Stimulated activated CD4-positive, alpha-beta T cell treated with anti-CD3 and anti-CD28 coated beads, TNF-alpha, amount 100 ng/mL, for 24 hours (primary cell): ENCODE measurements at places on chromosomes 1 and 21.

GRCh38 chr1:108829498-108829916 is 27.4 kb downstream of the AKNAD1 start:
- no peak for DNase-seq

DNA sequence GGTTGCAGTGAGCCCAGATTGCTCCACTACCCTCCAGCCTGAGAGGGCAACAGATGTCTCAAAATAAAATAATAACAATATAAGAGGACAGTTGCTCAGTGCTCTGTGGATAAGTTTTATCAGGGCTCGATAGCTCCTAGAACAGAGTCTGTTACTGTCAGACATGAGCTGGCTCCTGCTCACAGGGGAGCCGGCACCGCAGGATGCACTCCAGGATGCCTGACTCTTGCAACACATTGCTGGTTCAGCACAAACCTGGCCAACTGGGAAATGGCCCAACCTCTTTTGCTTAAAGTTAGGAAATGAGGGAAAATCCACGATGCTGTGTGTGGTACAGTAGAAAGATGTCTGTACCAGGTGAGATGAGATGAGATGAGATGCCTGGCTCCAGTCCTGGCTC is 5.8 kb upstream of the CTSE start:
- no peak for DNase-seq

GRCh38 chr1:19405195-19405760 is 80.1 kb downstream of the CAPZB start:
- DNase-seq, result no peak

DNA sequence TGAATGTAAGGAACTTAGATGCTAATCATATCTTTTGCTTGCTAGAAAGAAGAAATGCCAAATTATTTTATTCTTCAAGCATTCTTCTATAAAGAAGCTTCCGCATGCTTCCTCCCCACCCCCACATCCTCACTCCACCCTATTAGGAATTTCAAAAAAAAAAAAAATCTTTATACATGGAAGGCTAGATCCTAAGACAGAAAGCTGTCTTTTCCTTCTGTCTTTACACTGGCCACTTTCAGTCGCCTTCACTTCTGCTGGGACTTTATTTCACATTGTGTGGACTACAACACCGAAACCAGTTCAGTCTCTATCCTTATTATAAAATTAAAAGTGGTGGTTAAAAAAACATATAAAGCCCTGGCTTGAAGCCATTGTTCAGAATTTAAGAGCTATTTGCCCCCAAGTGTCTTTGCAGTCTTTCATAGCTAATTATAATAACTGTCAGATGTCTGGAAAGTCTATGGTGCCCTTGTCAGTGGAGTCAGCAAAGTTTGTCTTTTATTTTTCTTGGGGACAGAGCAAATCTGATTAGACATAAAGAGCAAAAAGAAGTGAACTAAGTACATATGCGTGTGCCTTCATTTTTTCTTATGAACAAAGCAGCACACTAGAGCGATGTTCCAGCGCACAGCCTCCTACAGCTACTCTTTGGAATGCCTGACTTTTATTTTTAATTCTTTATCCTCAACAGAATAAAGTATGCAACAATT is 297.7 kb downstream of the PTPRC start:
- DNase-seq, result no peak

DNA sequence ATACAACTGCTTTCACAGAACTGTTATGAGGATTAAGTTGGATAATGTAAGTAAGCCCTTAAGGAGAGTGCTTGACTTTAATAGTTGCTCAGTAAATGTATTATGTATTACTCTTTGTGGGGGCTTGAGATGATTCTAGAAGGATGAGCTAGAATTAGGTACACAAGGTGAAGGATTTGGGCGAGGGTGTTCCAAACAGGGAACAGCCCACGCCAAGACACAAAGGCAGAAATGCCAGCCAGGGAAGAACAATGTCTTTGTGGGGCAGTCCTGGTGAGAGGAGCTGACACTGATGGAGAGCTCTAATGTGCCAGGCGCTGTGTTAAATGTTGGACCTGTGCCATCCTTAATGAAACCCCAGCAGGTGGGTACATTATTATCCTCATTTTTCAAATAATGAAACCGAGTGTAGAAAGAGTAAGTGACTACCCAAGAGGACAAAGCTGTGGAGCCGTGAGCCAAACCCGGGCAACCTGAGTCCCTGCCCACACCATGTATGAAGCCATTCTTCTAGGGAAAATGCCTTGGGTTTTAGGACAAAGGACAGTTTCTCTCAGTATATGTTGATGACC is 362.4 kb downstream of the HHAT start:
- no peak for DNase-seq

DNA sequence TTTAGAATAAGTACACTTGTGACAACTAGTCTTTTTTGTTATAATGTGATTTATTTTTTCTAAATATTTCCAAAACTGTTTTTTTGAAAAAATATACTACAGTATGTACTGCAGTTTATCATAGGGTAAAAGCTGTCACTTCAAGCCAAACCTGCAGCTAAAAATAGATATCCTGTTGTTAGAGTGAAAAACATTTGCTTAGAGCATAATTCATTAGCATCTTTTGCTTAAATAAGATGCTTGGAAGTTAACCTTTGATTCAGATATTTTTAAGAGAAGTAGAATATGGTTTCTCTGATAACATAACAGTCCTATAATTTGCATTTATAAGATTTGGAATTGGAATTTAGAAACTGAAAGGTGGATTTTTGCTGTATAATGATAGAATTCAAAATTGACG is 21.5 kb downstream of the PRKACB start:
- DNase-seq, result no peak

DNA sequence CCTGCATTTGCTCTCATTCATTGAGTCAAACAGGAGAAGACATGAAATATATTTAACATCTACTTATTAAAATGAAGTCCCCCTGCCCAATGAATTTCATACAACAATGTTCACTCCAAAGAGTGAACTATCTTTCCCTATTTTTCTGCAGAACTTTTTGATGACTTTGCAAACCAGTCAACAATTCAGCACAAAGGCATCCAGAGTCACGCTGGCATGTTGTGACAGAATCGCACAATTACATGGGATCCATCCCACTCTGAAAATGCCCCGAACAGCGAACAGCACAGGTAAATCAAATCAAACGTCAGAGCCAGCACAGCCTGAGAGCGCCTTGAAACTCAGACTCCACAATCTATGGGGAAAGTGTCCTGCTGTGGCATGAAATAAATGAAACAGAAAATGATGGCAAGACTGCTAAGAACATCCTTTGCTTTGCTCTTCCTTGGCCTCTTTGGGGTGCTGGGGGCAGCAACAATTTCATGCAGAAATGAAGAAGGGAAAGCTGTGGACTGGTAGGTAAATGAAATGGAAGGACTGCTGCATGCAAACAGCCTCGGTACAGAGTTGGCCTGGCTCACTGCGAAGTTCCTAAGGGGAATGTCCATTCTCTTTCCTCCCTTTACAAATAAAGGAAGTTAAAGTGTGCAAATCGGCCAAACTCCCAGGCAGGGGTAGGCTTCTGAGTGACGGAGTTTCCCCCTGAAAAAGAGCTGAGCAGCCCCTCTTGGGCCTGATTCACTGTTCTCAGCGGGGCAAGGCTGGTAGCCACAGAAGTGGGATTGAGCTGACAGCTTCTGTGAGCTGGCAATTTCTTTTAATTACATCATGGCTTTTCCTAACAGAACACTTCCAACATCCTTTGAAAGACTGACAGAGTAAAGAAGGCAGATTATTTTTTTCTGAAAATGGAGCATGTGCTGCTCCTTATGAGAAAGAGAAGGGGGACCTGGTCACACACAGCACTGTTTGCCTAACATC is at the start of gene DNASE2B:
DNASE2B (plus strand) TSS at position 310 of the 981 bp plus-strand sequence; CDS start at position 391, 81 bp downstream.
- DNase-seq, result no peak

GRCh38 chr1:177966199-177966598 is 3.7 kb downstream of the SEC16B start:
- DNase-seq, result no peak

DNA sequence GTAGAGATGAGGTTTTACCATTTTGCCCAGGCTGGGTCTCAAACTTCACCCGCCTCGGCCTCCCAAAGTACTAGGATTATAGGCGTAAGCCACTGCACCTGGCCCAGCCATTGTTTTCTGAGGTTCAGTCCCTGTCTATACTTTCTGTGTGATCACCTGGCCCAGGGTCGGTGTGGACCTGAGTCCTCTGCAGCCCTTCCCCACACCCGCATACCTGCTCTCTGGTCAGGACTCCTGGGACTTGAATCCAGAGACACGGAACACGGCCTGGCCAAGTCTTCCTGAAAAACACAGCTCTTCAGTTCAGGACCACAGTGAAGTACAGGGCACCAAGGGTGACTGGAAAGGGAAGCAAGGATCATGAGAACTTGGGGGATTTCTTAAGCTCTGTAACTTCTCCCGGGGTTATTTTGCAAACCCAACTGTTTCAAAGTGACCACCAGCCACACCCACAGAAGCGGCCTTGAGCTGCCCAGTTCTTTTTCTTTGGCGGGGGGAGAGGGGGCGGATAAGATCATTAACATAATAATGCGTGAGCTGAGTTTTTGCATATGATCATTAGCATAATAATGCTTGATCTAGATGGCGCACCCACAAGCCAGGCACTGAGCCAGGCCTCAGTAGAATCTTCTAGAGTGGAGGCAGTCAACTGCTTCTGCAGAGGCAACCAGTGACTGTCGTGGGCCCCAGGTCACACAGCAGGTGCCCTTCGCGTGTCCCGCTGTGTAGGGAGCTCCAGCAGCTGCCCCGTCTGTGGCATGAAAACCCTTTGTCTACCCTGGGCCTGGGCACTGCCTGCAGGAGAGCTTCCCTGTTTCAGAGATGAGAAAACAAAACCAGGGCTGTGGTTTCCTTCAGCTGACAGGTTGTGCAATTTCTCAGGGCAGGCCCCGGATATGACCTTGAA is 1.7 kb upstream of the NADK start:
- no peak for DNase-seq

DNA sequence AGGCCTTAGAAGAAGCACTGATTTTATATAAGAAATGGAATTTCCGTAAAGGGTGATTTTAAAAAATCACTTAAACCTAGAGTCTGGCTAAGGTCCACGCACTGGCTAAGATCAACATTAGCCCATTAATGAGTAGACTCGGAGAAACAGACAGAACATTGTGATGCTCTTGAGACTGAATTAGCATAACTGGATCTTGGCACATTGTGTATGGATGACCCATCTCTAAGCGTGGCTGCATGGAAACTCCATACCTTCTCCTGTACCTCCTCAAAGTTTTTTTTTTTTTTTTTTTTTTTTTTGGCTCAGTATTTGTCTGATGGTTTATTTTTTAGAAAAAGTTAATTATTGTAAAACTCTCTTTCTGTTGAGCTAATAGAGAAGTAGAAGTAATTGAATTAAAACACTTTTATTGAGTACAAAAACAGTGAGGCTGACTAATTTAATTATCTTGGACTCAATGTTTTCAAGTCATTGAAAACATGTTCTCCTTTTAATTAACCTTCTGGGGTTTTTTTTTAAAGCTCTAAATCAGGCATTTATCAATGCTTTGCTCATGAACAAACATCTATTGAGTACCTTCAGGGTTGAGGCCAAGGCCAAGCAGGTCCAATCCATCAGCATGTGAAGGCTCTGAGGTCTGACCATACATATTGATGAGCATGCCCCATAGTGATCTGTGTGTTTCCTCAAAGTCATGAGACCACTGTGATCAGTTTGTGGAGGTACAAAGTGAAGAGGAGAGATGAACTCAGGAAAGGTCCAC is 74.0 kb downstream of the TLR5 start:
- DNase-seq, result no peak
